ENCODE measurements at places on chromosomes 12 and 14.

DNA sequence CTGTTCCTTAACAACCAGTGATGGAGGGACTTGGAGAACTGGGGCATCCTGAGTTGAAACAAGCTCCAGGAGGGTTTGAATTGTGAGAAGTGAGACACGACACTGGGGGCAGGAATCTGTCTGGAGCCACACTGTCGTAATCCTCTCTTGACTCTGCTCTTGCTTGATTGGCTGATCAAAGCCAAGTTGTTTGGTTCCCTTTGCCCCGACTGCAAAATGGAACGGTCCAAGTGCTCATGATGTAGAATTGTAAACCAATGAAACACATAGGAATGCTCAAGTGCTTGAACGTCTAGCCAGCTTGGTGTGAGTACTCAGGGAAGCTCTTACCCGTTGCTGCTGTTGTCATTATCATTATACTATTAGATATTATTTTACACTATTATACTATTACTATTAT lies 98.1 kb downstream of the TMEM132C start:
- DNase-seq, result no peak

DNA sequence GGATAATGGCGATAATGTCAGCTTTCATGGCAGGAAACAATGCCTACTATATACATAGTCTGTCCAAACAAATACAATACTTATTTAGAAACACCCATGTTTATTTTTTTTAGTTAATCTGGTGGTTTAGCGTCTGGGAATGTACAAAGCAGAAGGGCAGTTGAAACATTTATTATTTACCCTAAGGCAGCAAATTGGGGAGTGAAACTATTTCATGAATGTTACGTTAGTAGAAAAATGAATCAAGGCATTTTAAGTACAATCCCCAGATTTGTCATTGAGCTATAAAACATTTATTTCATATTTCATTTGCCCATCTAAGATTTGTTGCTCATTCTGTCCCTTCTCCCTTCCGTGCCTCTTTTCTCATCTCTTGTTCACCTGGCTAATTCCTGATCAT lies 87.1 kb upstream of the ATF1 start:
- DNase-seq, result no peak

DNA sequence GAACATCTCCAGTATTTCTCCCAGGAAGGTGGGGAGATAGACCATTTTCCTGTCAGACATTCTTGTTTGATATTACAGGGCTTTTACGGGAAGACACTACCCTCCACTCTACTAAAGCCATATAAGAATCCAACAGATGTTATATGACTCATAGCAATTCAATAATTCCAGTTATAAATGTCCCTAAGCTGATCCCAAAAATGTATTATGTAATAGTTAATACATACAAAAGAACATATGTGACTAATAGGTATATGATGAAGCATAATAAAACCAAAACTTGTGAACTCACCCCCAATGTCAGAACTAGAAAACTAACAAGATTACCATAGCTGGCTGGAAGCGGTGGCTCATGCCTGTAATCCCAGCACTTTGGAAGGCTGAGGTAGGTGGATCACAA lies 84.2 kb downstream of the EFCAB11 start:
- DNase-seq, result no peak

GRCh38 chr14:65019944-65020566 lies 33.4 kb downstream of the FNTB start:
- DNase-seq, result peak; percentile 75

GRCh38 chr14:64298773-64299172 lies 4.6 kb upstream of the ESR2 start:
- no peak for DNase-seq

DNA sequence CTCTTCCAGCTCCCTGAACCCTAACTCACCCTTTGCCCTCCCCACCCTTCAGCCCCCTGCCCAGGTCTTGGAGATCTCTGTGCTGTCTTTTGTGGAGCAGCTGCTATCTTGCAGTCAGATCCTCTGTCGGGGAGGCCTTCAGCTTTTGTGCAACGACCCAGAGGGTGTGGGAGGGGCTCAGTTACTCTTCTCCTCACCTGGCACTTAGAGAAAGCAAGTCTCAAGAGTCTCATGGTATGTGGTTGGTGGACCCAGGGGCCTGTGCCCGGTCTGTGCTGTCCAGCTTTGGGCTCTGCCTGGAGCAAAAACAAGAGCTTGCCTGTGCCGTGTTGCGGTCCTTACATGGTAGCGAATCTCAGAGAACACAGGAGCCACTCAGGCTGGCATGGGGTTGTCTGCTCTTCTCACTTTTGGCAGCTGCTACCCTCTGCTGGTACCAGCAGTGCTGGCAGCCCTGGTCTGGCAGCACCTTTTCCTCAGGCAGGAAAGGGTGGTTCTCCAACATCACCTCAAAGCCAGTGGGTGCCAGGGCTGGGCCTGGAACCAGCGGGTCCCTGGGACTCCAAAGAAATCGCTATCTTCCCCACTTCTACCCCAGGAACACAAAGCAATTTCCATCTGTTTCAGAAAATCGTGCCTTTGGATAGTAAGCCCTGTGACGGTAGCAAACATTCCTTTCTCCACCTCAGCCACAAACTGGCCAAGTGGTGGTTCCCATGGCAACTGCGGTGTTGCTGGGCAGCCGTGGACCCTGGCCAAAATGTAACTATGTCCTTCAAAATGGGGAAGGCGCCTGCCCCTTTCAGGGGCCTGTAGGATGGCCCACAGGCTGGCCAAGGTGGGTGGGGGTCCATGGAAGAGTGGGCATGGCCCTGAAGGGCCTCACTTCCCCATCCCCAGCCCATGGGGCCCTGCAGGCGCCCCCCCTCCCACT lies 90.0 kb downstream of the RIN3 start:
- DNase-seq, result no peak

GRCh38 chr12:119005085-119005484 lies 23.7 kb downstream of the SRRM4 start:
- DNase-seq, result no peak

DNA sequence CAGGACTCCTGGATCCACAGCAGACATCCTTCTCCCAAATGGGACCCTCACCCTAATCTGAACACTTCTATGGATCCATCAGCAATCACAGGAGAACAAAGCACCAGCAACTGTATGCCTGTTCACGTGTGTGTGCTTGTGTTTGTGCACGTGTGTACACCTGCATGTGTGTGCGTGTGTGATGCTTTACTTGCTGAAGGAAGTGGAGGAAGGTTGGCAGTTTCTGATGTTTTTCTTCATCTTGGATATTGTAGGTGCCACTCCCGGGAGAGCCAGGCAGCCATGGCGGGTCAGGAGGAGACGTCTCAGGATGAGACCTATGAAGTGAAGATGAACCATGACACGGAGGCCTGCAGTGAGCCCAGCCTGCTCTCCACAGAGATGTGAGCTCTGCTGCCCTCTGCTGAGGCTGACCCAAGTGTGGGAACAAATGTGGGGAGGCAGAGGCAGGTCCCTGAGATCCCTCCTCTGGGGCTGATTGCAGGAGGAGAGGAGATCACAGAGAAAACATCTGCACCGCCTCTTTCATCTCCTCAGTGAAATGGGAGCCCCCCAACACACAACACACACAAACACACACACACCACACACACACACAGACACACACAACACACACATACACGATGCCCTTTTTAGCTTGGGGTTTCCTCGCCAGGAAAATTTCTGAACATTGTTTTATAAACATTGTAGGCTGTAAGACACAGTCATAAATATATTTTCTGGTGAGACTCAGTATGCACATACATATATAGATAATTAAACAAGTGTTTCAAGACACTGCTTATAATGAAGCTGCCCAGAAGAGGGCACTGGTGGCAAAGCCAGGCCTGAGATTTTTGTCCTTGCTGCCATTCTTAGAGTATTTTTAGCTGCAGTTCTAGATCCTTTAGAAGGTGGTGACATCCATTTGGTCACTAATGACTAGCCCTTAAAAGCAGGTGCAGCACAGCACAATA lies 112.2 kb upstream of the FKBP4 start:
- DNase-seq, result peak; percentile 29

DNA sequence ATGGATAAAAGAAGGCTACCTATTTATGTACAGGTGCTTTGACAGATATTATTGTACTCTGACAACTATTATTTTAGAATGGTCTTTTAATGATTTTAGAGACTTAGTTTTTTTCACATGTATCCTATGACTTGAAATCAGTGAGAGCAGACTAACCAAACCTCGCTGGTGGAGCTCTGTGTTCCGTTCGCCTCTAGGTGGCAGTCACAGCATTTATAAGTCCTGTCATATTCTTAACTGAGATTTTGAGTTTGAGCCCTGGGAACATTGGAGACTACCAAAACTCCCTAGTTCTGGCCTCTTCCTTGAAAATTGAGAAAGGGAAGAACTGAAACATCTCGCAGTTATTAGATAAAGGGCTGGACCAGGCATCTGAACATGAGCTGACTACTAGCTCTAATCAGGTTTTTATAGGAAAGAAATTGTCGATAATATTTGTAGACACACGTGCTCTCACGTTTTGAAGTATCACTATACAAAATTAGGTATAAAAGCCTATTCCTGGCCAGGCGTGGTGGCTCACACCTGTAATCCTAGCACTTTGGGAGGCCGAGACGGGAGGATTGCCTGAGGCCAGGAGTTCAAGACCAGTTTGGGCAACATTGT lies 48.3 kb downstream of the TTLL5 start:
- DNase-seq, result peak; percentile 84

- DNase-seq, result no peak
Observed at GRCh38 chr14:95895720-95896119, 19.1 kb downstream of the TUNAR start.

DNA sequence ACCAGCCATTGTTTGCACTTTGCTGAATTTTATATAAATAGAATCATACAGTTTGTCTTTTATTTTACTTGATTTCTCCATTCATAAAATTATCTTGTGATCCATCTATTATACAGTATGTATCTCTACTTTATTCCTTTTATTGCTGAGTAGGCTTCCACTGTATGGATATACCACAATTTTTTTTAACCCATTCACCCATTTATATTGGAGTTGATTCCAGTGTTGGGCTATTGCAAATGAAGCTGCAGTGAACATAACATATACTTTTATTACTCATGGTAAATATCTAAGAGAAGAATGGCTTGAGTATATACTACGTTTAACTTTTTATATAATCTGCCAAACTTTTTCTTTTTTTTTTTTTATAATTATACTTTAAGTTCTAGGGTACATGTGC lies 463.6 kb downstream of the ETNK1 start:
- no peak for DNase-seq

DNA sequence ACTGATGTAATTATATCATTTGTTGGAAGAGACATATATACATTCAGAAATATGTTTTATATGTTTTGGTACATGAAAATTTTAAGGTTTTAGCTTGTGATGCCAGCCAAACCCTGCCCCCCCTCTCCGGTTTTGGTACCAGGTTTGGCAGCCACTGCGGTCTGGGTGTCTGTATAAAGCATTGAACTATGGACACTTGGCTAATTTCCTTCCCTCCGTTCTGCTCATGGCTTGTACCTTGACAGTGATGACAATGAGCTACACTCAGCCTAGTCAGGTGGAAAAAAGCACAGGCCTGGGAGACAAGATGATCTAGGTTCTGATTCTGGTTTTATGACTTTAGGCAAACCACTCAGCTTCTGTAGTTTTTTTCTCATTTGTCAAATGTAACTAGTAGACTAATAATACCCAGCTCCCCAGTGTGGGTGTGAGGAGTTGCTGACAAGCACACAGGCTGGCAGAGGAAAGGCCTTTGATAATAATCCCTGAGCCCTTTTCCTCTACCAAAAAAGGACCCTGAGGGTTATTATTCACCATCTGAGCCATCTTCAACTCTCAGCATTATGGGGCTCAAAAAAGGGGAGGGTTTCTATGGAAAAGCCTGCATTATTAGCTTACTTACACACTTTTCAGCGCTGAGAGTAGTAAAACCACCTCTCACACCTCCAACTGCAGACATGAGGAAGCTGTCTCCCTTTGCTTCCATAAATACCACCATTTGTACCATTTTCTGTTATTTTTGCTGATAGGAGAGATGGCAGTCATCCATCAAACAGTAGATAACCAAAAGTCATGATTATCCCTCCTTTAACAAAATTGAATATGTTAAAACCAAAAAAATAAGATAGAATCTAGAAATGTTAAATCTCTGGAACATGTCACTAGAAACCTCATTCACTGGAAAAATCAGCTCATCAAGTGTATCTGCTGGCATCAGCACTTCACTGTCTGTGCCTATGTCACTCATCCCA lies 76.3 kb upstream of the PSMC1 start:
- no peak for DNase-seq

DNA sequence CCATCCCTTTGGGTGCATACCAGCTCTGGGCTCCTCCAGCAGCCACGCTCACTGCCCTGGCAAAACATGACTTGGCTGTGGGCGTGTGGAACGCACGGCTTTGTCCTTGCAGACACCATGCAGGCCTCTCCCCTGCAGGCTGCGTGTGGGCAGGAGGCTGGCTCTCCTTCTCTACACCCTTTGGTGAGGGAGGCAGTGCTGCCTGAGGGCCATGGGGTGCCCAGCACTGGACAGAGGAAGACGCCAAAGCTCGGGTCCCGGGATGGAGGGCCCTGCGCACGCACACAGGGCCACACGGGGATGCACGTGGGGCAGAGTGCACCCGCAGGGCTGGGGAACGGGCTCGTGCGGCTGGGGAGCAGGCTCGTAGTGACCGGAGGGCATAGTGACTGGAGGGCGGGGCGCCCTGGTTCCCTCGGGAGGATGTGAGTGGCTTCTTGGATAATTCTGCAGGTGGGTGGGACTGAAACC lies 89.7 kb downstream of the ADGRD1 start:
- DNase-seq, result no peak

DNA sequence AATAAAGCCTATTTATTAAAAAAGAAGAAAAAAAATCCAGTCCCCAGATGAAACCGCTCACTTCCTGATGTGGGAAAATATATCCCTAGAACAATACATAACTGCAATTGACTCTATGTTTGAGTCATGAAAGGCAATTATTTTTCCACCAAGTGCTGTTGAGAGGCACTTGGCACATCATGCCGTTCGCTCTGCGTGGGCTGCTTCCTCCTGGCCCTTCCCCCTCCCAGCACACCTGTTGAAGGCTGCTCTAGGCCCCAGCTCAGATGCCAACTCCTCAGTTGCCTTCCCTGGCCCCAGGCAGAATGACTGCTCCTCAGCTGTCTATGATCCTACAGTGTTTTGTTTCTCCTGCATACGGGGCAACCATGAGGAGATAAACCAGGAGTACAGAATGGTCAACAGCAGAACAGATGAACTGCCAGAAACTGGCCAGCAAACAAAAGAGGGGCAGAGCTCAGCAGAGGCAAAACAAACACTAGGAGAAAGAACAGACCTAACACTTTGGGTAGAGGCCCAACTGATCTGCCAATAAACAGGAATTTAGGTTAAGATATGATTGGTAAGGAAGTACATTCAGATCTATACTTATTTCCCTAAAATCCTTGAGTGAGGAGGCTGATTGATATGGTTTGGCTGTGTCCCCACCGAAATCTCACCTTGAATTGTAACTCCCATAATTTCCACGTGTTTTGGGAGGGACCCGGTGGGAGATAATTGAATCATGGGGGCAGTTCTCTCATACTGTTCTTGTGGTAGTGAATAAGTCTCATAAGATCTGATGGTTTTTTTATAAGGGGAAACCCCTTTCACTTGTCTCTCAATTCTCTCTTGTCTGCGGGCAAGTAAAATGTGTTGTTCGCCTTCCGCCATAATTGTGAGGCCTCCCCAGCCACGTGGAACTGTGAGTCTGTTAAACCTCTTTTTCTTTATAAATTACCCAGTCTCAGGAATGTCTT lies 58.6 kb downstream of the SLC38A1 start:
- no peak for DNase-seq

GRCh38 chr12:1182069-1182468 lies 191.0 kb downstream of the ERC1 start:
- no peak for DNase-seq

Measured in suppressor macrophage treated with lipopolysaccharide for 4 hours (primary cell).